ENCODE measurements at places on chromosomes 5 and 9. TPM values are rescaled to one million over a fixed set of nuclear protein-coding genes. Genes with fewer than 3 reads are reported as not detected.

STPG3 gene
- 0.21 TPM for total RNA-seq

MARCOL gene
- total RNA-seq: not detected

ERCC8 gene
- 16.0 TPM for total RNA-seq

PCDHGB3 gene
- total RNA-seq: 3.3 TPM

SLC1A1 gene
- 7.1 TPM for total RNA-seq

PCDHA7 gene
- 2.7 TPM for total RNA-seq

DNA sequence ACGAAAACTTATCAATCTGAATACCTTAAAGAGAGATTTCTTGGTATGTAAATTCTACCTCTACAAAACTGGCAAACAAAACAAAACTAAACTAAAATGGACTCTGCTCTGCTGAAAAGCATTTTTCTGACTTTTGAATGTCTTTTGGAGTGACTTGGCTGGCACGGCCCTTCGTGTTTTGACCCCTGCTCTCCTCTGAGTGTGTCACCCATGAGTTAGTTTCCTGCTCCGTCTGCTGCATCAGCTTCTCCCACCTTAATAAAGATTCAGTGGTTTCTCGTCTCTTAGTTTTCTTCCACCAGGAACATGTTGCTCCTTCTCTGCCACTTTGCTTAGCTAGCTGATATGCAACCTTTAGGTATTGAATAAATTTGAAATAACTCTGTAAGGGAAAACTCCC, 1084.0 kb upstream of the CDH18 start:
- no peak for DNase-seq
- no peaks in the 10 kb centered on the region for H3K36me3 ChIP-seq
- no peak overlapping the region for H3K4me3 ChIP-seq
- H3K27ac ChIP-seq: no peak overlapping the region
- peaks cover 19% of the 10 kb centered on the region for H3K4me1 ChIP-seq
- H3K27me3 ChIP-seq: no peaks in the 10 kb centered on the region

DNA sequence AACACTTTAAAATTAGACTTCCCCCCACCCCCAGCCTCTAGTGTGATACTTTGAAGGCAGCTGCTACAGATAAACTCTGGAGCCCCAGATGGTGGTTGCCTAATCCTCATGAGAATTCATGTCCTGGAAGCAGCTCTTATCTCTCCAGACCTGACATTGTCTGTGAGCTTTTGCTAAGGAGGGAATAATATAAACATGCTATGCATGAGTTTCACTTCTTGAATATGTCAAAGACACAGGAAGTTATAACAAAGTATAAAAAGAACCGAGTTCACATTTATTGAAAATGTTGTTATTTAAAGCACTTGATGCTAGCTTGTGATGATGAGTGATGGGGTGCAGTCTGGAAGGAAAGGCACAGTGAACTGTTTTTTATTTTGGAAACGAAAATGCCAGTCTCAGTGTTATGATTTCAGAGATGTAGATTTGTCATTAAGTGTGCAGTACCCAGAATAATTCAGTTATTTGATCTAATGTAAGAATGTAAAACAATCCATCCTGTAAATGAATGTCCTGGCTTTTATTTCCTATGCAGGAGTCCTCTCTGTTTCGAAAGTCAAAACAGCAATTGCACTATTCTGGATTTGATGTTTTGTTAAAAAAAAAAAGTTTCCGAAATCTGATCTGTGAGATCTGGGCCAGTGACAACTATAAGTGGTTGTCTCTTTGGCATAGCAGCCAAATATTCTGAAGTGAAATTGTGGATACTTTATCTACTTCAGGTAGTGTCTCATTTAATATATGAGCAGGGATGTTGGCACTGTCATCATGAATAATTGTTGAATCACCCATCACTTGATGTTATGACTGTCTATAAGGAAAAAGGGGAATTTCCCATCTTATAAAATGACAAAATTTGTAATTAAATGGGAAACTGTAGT, 77.0 kb downstream of the ZCCHC7 start:
- H3K27me3 ChIP-seq: no peaks in the 10 kb centered on the region
- no peak overlapping the region for H3K4me3 ChIP-seq
- H3K4me1 ChIP-seq: peaks cover 70% of the 10 kb centered on the region
- DNase-seq: no peak
- H3K27ac ChIP-seq: no peak overlapping the region
- H3K36me3 ChIP-seq: peaks cover 3% of the 10 kb centered on the region

- no peaks in the 10 kb centered on the region for H3K27me3 ChIP-seq
- H3K27ac ChIP-seq: no peak overlapping the region
- no peak overlapping the region for H3K4me3 ChIP-seq
- peaks cover 28% of the 10 kb centered on the region for H3K4me1 ChIP-seq
These were observed 461.4 kb upstream of the ST8SIA4 start for GRCh38 chr5:101364469-101364868.

DNA sequence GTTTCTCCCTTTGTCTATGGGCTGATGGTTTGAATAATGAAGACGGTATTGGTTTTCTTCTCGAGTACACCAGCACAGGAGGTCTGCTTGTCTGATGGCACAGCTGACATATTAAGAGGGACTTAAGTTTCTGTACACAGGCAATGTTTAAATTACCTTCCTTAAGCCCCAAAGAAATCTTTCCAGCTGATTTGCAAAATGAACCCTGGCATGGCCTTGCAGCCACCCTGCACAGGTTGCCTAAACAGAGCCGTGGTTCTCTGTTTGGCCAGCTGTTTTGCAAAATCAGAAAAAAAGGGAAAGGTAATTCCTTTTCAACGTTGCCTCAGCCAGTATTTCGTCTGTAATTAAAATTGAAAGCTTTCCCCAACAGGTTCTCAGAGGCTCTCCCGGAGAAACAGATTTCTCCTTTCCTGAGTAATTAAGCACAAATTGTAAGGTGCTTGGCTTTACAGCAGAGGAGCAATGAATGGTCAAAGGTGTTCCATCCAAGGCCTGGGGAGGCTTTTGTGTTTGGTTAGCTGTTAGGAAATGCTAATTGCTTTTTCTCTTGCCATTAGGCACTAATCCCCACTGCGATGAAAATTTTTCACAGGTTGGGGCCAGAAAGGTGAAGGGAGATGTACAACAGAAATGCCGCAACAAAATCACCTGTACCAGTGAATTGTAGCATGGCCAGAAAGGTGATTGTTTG, 138.9 kb downstream of the RASEF start:
- H3K36me3 ChIP-seq: peaks cover 27% of the 10 kb centered on the region
- H3K27ac ChIP-seq: peak overlapping the region; percentile 59
- H3K4me3 ChIP-seq: no peak overlapping the region
- H3K4me1 ChIP-seq: peaks cover 33% of the 10 kb centered on the region
- no peak for DNase-seq
- no peaks in the 10 kb centered on the region for H3K27me3 ChIP-seq

GRCh38 chr5:7904170-7904569, 35.2 kb downstream of the MTRR start:
- DNase-seq: no peak
- H3K4me1 ChIP-seq: no peaks in the 10 kb centered on the region
- H3K36me3 ChIP-seq: peaks cover 51% of the 10 kb centered on the region
- no peak overlapping the region for H3K27ac ChIP-seq

DNA sequence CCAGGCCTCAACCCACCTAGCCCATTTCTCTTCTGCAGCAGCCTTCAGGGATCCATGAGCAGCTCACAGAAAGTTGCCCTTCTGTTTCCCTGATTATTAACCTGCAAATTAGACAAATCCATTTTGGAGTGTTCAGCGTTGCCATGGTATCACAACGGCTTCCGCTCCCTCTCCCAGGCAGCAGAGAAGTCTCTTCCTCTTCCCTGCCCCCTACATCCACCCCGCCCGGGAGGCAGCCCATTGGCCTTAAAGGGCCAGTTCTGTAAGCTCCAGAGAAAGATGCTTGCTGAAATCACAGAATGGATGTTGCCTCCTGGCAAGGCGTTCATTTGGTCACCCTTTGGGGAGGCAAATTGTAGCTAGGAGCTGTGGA, 47.7 kb upstream of the BOD1 start:
- no peak overlapping the region for H3K4me3 ChIP-seq
- DNase-seq: no peak
- peaks cover 30% of the 10 kb centered on the region for H3K4me1 ChIP-seq
- H3K36me3 ChIP-seq: peaks cover 33% of the 10 kb centered on the region
- H3K27ac ChIP-seq: no peak overlapping the region

- peaks cover 9% of the 10 kb centered on the region for H3K36me3 ChIP-seq
- H3K27me3 ChIP-seq: no peaks in the 10 kb centered on the region
- no peak overlapping the region for H3K4me3 ChIP-seq
- H3K27ac ChIP-seq: no peak overlapping the region
These were observed 130.8 kb downstream of the SEMA5A start for GRCh38 chr5:9415091-9415490.

GRCh38 chr5:81642210-81642609, 108.7 kb downstream of the SSBP2 start:
- H3K4me3 ChIP-seq: no peak overlapping the region
- no peaks in the 10 kb centered on the region for H3K36me3 ChIP-seq
- H3K27me3 ChIP-seq: no peaks in the 10 kb centered on the region
- no peak overlapping the region for H3K27ac ChIP-seq

DNA sequence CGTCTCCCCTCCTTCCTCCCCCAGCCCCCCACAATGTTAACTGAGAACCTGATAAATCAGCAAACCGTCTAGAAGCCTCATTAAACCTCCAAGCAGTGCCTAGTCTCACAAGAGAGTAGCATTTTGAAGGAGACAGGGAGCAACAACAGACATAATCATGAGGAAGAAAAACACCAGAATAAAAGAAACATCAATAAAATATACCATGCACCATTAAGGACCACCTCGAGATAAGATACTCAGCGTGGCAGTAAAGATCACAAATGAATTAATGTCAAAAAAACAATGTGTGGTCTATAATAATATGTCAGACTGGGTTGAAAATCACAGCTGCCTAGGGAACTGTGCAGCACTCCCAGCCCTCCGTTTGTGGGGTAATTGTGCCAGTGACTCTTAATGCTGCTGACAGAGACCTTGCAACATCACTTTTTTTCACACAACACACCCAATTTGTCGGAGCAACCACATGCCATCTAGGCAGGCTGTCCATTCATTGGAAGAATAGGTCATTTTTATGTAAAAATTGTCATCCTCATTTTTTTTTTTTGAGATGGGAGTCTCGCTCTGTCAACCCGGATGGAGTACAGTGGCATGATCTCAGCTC, 450.8 kb upstream of the WWC1 start:
- peaks cover 16% of the 10 kb centered on the region for H3K4me1 ChIP-seq
- no peaks in the 10 kb centered on the region for H3K36me3 ChIP-seq
- H3K27me3 ChIP-seq: no peaks in the 10 kb centered on the region
- H3K27ac ChIP-seq: no peak overlapping the region
- no peak for DNase-seq

DNA sequence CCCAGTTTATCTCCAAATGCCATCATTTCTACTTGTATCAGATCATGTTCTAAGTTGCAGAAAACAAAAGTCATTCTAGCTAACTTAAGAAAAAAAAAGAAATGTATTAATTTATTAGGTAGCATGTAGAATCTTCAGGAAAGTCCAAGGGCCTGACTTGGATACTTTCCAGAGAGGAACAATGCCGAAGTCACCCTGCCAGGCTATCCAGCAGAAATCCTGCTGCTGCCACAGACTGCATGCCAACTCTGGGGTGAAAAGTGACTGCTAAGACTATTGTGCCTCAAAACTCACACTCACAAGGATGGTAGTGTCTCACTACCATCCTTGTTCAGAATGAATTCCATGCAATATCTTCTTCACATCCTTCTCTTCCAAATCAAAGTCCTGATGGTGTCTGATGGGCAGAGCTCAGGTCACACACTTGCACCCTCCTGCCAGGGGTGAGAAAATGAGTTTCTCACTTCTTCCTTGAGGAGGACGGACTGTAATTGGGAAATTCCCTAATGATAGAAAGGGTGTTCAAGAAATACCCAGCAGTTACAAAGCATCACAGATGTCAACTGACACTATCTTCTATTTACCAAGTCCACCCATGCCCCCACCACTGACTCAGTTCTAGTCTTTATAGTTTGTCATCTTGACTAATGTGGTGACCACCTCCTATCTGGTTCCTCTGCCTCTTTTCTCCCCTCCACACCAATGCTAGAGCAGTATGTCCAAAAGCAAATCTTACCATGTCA, 279.4 kb downstream of the CWC27 start:
- no peaks in the 10 kb centered on the region for H3K27me3 ChIP-seq
- DNase-seq: no peak
- H3K36me3 ChIP-seq: no peaks in the 10 kb centered on the region
- no peaks in the 10 kb centered on the region for H3K4me1 ChIP-seq
- H3K27ac ChIP-seq: no peak overlapping the region
- H3K4me3 ChIP-seq: no peak overlapping the region

DNA sequence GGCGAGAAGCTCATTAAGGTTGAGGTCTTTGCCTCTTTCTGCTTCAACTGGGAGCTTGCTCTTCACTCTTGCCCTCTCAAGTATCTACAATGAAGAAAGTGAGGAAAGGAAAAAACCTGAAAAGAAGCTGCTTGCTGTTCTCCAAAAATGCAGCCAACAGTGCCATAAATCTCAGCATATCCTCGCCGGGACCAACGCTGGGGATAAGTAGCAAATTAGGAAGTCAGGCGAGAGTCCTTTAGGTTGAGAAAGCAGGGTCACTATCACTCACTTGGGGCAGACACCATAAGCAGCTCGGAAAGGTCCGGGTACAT, 399 bp downstream of the NUP155 start:
- no peak for DNase-seq
- peak overlapping the region; percentile 96 for H3K27ac ChIP-seq
- peaks cover 20% of the 10 kb centered on the region for H3K4me1 ChIP-seq
- H3K4me3 ChIP-seq: peak overlapping the region; percentile 98
- H3K27me3 ChIP-seq: peaks cover 19% of the 10 kb centered on the region

DNA sequence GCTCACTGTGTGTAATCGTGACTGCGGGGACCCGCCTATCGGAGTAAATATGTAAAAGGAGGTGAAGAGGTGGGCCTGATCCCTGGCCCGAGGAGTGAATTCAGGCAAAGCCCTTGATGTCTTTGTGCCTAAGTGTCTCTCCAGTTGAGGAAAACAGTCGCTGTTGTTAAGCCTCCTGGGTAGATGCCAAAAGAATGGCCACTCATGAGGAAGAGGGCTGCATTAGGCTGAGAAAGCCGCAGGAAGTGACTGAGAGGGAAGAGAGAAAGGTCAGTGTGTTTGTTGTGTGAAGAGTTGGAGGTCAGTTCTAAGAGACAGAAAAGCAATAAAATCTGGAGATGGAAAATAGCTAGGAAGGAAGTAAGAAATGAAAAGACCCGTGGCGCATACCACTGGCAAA, 35.8 kb upstream of the PIP5K1B start:
- H3K36me3 ChIP-seq: no peaks in the 10 kb centered on the region
- no peak for DNase-seq
- peaks cover 38% of the 10 kb centered on the region for H3K4me1 ChIP-seq
